ENCODE measurements at places on chromosomes 2 and 18. TPM values are rescaled to one million over a fixed set of nuclear protein-coding genes. Genes with fewer than 3 reads are reported as not detected.

- DNase-seq: no peak
Measured at GRCh38 chr18:63169853-63170252, 149.7 kb downstream of the BCL2 start.

- DNase-seq: no peak
Measured at GRCh38 chr18:59818769-59819168, 81.0 kb upstream of the PMAIP1 start.

GRCh38 chr2:101045330-101045729 is 43.2 kb downstream of the RPL31 start:
- no peak for DNase-seq

GRCh38 chr18:48776641-48777025 is 174.1 kb downstream of the SMAD7 start:
- no peak for DNase-seq

DNA sequence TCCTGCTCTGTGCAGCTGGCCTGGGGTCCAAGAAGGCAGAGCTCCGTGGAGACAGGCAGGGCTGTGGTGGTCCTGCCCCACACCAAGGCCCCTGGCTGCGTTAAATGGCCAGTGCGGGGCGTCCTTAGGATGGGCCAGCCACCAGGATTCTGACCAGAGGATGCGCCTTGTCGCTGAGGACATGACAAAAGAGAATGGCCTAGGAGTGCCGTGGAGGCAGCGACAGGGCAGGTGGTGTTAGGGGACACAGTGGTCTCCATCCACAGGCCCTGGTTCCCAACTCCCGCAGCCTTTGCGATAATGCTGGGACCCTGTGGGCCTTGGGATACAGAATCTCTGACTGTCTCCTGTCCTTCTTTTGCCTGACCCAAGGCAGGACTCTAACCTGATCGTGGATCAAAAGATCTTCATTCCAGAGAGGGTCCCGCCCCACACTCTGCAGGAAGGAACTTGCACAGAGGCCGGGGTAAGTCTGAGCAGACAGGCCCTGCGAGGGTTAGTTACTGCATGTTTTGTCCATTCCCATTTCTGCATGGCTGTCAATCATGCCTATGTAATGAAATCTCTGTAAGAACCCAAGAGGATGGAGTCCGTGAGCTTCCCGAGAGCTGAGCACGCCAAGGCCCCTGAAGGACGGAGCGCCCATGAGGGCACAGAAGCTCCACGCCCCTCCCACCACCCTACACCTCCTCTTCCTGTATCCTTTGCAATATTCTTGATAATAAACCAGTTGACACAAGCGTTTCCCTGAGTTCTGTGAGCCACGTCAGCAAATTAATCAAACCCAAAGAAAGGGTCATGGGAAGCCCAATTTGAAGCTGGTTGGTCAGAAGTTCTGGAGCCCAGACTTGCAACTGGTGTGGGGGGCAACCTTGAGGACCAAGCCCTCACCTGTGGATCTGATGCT is 251.5 kb upstream of the SALL3 start:
- no peak for DNase-seq

DNA sequence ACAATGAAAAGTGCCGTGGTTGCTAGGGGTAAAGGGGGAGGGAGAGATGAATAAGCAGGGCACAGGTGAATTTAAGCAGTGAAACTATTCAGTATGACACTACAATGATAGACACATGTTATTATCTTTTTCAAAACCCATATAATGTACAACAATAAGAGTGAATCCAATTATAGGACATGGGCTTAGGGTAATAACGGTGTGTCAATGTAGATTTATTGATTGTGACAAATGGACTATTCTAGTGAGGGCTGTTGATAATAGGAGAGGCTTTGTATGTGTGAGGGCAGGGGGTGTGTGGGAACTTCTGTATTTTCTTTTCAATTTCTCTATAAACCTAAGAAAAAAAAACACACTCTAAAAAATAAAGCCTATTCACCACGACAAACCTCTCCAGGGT is 223.8 kb downstream of the RIT2 start:
- no peak for DNase-seq

GRCh38 chr2:28387082-28387960 is 5.3 kb upstream of the FOSL2 start:
- no peak for DNase-seq

DNA sequence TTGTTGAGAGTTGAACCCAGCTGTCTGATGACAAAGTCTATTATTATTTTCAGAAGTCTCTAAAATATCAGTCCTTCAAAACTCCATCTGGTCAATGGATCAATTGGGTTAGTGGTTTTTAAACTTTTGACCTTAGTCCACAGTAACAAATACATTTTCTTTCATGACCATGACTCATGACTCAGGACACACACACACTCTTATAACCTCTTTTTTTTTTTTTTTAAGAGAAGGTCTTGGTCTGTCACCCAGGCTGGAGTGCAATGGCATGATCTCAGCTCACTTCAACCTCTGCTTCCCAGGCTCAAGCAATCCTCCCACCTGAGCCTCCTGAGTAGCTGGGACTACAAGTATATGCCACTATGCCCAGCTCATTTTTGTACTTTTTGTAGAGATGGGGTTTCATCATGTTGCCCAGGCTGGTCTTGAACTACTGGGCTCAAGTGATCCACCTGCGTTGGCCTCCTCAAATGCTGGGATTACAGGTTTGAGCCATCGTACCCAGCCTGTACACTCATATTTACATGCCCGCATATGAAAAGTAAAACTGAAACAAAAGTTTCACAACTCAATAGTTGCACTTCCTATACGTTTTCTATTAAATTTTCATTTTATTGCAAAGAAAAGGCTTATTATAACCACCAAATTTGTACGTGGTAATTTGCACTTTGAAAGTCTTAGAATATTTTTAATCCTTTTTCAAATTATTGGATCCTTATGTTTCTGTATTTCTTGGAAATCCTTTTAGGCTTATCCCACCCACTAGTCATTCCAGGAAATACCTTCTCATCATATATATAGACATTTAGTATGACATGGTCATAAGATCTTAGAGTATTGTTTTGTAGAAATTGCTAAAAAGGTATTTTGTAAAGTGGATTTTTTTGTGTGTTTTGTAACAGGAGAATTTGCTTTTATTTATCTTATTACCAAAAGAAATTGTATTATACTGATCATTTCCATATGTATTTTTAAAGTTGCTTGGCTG is 199.0 kb downstream of the LPIN1 start:
- no peak for DNase-seq

GRCh38 chr2:223418131-223418530 is 184.0 kb downstream of the SCG2 start:
- DNase-seq: no peak

GRCh38 chr18:45291621-45292615 is 323.4 kb upstream of the SLC14A2 start:
- no peak for DNase-seq

DNA sequence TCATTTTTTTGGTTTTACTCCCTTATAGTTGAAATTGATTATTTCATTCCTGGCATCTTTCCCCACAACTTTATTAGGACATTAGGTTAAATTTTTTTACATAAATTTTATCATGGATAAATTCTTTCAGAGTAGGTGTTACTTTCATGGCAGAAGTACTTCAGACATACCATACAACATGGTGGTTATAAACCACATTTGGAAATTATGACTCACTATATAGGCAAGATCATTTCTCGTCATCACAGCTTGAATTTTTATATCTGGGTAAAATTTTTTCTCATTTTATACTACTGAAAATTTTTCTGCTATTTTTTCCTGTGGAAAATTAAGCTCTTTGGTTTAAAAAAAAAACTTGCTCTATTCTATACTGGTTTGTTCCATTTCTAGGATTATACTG is 111.9 kb upstream of the COL5A2 start:
- no peak for DNase-seq

- no peak for DNase-seq
Measured at GRCh38 chr18:37654034-37654433, 88.4 kb upstream of the CELF4 start.

DNA sequence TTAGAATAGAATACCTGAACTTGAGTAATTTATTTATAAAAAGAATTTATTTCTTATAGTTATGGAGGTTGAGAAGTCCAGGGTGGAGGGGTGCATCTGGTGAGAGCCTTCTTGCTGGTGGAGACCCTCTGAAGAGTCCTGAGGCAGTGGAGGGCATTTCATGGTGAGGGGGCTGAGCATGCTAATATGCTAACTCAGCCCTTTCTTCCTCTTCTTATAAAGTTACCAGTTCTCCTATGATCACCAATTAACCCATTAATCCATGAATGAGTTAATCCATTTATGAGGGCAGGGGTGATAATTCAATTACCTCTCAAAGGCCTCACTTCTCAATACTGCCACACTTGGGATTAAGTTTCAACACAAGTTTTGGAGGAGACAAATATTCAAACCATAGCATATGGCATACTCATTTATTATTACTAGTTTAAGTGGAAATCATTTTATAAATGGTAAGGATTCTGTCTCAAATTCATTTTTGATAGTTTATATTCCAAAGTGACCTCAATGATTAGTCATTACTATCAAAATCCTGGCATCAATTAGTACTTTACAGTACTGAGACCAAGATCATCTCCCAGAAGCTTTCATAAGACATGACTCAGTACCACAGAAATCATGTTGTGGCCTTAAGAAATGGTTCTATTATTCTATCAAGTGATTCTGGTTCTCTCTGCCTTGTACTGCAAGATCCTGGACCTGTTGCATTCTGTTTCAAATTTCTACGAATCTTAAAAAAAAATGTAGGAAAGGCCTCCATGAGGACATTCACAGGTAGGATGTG is 5.5 kb downstream of the ZNF396 start:
- no peak for DNase-seq

- no peak for DNase-seq
Measured at GRCh38 chr2:161975062-161975812, 98.8 kb downstream of the DPP4 start.

DNA sequence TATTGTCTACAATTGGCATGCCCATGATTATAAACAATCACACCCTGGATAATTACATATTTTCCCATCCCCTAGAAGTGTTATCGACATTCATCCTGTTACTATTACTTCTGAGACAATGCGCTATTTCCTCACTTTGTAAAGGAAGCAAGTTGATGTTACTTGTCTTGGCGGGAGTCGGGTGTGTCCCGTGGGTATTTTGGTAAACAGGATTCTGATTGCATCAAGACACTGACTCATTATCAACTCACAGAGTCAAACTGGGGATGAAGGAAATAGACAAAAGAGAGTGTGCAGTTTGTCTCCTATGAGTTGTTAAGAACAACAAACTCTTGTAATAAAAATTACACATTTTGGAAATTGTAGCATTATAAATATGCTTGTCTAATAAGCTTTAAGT is 142.7 kb downstream of the GALR1 start:
- no peak for DNase-seq

DNA sequence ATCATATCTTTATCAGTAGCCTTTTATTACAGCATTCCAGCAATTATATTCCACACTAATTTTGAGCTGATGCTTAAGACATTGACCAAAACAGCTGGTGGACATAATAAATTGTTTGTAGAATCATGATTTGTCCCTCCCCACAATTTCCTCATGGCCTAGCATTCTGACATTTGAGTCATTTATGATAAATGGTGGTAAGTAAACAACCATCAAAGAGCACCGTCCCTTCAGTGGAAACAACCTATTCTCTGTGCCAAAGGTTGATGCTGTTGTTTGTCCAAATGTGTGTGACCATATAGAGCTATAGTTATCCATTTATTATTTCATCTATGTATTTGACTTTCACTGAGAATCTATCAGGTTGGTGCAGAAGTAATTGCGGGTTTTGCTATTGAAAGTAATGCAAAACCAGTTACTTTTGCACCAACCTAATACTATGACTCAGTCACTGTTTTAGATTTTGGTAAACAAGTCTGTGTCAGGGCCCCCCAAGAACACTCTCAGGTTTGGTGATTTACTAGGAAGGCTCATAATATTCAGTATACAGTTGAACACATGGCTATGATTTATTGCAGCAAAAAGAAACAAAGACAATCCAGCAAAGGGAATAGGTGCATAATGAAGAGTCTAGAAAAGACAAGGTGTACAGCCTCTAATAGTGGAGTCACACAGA is 608.7 kb upstream of the REG3G start:
- no peak for DNase-seq

DNA sequence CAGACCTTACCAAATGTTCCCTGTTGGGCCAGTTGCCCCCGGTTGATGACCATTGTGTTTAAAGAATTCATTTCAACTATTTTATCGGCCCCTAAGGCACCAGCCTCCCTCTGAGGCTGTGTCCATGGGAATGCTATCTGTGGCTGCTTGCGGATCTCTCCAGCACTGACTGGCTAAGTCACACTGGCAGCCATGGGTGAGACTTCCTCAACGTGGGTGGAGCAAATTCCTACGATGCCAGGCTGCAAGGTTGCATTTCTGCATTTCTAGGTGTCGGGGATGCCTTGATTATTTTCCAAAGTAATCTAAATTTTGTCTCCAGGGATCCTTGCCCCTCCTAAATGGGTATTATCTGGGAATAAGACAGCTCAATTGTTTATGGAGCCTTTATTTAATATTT is 6.2 kb downstream of the CXCR4 start:
- no peak for DNase-seq

GRCh38 chr2:160720098-160720497 is 226.5 kb upstream of the RBMS1 start:
- no peak for DNase-seq

DNA sequence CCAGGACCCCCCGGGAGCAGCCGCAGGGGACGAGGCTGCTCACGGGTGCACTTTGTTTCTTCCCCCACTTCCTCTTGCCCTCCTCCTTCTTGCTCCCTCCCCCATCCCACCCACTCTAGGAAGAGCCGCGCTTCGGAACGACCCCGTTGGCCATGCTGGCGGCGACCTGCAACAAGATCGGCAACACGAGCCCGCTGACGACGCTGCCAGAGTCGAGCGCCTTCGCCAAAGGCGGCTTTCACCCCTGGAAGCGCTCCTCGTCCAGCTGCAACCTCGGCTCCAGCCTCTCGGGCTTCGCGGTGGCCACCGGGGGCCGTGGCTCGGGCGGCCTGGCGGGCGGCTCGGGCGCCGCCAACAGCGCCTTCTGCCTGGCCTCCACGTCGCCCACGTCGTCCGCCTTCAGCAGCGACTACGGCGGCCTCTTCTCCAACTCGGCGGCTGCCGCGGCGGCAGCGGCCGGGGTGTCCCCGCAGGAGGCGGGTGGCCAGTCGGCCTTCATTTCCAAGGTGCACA is 1.3 kb downstream of the SP9 start:
- no peak for DNase-seq

GRCh38 chr2:240348522-240348921 is 86.9 kb upstream of the GPC1 start:
- no peak for DNase-seq

DNA sequence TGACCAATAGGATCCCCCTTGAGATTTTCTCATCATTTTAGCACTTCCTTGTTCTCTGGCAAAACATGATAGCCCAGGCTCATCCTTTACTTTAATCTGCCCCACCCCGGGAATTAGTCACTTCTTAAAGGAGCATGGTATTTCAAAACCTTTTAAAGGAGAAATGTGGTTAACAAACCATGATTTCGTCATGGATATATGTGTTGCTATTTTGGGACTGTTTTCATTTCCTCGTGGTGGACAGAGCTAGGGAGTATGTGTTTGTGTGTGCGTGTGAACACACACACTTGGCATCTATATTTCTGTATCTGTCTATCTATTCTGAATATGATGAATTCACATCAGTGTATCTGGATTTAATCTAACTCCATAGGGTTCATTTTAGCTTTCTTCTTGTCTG is 128.1 kb downstream of the BIRC6 start:
- no peak for DNase-seq

Gene IGFBP5
- total RNA-seq: 456 TPM

Gene UGT1A3
- total RNA-seq: not detected

Gene PNO1
- 14.0 TPM for total RNA-seq

Gene TEKT4
- total RNA-seq: not detected

Gene LIMS2
- total RNA-seq: 13.0 TPM

Gene SP110
- total RNA-seq: 28.8 TPM

Gene CFC1
- total RNA-seq: not detected

Gene DHRS9
- 0.16 TPM for total RNA-seq

Gene GALNT13
- 18.4 TPM for total RNA-seq

Gene TSPYL6
- not detected for total RNA-seq

Gene DNER
- not detected for total RNA-seq
